ENCODE measurements at places on chromosomes 3 and 15.

DNA sequence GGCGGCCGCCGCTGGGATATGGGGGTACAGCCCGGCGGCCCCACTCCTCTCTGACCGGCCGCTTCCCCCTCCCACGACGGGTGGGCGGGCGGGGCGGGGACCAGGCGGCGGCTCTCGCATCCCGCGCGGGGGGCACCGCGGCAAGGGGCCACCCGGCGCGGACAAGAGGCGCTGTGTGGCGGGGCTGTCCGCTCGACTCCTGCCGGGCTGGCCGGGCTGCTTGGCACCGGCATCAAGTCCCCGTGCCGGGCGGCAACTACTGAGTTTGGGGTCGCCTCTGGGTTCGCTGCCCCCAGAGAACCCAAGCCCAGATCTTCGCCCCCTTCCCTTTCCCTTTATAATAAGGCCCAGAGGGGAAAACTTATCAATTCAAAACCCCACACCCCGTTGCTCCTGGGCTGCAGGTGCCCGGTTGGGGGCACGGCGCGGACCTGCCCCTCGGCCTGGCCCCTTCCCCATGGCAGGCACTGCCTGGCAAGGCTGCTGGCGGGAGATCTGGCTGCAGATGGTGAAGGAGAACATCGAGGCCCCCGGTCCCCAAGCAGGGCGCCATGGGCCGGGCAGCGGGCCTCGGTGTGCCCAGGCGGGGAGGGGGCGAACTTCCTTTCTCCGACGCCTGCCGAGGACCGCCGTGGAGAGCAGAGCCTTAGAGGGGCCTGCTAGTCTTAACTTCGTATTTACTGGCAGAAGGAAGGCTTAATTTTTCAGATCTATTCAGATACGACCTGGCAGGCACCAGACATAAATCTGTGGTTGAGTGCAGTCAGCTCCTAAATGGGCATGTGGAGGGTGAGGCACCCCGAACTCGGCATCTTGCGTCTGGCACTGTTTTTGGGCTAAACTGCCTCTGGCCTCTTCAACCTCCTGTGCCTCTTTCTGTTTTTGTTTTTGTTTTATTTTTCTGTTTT is 911 bp downstream of the APBA2 start:
- no peak for DNase-seq

- DNase-seq, result no peak
These were observed 6.8 kb downstream of the LTK start for GRCh38 chr15:41506796-41507341.

DNA sequence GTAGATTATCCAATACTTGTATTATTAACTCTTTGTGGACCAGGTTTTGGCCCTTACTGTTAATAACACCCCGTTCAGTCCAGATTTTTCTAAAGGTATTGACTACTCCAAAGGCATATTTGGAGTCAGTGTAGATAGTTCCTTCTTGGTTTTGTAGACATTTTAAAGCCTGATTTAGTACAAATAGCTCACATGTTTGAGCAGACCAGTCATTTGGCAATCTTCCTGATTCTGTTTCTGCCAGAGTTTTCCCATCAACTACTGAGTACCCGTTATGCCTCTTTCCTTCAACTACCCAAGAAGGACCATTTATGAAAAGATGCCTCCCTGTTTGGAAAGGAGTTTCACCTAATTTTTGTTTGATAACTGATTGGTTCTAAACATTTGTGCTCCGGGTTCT is 82.0 kb downstream of the CHCHD4 start:
- no peak for DNase-seq

DNA sequence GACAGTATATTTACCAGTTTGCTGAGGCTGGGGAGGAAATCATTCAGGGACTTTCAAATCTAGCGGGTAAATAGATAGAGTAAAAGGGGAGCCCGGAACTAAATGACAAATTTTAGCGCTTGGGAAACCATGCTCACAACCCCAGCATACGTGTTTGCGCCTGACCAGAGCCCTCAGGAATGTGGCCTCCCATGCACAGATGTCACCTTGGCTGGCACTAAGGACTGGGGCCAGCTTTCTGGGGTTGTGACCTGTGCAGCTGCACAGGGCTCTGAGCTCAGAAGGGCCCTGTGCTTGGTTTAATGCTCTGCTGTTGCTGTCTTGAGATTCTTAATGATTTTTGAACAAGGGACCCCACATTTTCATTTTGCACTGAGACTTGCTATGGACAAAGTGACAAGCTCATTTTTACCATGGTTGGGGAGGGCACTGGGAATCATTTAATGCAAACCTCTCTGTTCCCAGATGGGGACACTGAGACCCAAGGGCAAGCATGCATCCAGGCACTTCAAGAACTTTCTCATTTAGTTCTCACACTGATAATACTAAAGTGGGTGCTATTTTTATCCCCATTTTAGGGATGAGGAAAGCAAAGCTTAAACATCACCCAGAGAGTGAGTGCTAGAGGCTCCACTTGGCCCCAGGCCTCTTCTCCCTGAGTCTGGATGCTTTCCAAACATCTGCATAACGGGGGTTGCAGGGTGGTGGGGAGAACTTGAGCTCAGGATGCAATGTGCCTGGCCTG is 44.1 kb upstream of the FAM107A start:
- DNase-seq, result no peak

DNA sequence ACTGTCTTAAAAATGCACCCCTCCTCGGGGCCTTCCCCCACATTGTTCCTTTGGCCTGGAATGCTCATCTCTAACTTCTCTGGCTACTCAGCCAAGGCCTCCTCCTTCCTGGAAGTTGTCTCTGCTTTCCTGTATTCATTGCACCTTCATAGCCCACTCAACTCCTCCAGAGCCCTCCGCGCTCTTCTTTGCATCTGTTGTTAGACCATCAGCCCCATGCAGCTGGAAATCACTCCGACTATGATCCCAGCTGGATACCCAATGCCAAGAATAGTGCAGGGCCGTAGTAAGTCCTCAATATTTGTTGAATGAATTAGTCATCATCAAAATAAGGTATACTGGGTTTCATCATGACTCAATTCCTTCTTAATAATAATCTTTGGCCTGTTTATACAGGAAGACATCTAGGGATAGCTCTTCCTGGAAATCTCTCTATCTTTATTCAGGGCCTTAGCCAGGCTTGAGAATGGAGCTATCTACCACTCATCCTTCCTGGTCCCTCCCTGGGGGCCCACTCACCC is 112.7 kb downstream of the SYNPR start:
- no peak for DNase-seq

DNA sequence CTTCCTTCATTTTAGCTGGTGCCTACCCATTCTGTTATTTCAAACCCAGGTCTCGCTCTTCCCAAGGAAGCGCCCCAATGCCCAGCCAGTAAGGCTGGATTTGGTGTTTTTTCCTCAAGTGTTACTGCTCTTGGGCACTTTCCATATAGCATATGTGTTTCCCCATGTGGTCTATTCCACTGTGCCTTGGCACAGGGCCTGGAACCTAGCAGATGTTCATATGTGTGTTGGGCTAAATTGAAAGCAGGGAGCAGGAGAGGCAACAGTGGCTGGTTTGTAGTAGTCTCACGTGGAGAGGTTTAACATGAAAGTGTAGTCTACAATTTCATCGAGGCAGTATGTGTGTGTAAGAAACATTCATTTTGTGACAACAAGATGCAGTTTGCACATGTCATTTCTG is 48.2 kb upstream of the TEX264 start:
- no peak for DNase-seq

- no peak for DNase-seq
These were observed 21.6 kb downstream of the CPN2 start for GRCh38 chr3:194329583-194329965.

GRCh38 chr3:178434206-178434805 is 101.9 kb upstream of the KCNMB2 start:
- no peak for DNase-seq

DNA sequence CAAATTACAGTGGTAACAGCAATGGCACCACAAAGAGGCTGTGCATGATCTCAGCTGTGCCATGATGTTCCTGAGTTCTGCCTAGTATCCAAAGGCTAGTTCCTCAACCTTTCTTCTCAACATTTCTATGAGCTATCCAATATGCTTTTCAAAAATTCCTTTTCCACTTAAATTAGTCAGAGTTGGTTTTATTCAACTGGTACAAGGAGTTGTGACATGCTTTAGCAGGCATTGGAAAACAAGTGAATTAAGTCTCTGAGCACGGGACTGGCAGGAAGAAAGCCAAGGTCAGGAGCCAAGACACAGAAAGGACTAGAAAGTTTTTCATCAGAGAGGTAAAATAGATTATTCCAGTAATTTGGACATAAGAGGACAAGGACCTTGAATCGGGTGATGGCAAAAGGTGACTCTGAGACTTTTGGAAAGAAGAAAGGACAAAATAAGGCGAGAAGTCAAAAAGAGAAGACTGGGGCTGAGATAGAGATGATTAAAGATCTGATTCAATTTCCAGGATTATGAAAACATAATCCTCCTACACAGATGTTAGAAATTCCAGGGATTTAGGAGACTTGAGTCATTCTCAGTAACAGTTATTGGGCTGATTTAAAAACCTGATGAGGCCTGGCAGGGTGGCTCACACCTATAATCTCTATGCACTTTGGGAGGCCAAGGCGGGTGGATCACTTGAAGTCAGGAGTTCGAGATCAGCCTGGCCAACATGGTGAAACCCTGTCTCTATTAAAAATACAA is 36.1 kb downstream of the PBRM1 start:
- DNase-seq, result no peak

DNA sequence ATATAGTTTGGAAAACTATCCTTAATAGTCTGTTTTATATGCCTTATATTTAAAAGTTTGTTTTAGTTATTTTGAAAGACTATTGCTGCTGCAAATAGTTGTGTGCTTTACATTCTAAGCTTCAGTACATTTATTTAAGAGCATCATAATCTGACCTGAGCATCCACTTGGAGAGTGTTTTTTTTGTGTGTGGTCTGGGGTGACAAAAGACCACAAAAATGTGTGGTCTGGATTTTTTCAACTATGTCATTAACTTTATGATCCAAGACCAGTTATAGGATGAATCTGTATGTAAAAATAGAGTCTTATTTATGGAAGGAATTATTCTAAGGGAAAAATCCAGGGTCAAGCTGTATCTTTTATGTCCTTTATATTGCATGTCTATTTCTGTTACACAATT is 77.4 kb downstream of the SLTM start:
- DNase-seq, result no peak

DNA sequence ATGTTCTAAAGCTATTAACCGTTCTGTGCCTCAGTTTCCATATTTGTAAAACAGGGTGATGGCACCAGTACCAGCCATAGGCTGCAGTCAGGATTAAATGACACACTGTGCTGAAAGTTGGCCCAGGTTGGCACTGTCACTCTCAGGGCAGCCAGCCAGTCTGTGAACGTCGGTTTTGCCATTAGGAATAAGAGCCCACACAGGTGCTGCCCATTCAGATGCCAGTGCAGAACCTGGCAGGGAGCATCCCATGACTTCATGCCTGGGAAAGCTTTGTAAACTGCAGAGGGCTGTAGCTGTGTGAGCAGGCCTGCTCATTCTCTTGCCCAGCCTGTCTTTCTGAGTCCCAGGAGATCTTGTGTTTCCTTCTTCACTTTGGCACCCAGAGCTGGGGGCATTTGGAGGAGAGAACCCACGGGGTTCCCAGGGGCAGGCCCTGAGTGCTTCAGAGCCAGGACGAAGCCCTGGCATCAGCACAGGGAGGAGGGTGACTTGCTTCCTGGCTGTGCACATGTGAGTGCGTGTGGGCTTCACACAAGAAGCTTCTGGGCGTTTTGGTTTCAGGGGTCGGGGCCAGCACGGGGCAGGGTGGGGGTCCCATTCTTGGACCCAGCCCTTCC is 46.9 kb downstream of the ZNF710 start:
- no peak for DNase-seq

GRCh38 chr15:94239474-94239873 is 8.1 kb downstream of the MCTP2 start:
- DNase-seq, result no peak

GRCh38 chr15:72319360-72319984 is 485 bp downstream of the CELF6 start:
- no peak for DNase-seq

GRCh38 chr15:101813803-101814534 is 2.0 kb downstream of the OR4F15 start:
- no peak for DNase-seq

DNA sequence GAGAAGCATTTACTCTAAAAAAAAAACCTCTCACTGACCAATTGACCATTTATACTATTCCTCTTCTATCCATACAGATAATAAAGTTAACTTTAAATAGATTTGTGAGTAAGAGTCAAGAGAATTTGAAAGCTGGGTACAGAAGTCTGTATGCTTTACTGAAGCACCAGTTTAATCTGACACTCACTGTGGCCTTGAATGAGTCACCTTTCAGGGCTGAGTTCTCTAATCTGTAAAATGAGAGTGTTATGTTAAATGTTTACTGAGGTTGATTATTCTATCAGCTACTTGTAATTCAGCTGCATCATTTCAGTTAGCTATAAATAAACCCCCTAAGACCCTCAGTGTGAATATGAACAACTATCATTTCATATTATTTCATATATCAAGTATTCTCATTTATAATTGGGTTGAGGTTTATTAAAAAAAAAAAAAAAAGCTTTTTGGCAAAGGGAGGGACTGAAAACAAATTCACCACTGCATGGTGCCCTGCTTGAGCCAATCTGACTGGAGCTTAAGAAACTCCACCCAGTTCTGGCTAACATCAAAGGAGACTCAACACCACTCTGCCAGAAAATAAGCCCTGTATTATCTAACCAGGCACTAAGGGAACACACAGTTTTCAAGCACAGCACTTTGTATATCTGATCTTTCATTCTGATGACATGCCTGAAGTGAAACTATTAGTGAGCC is 2.8 kb downstream of the MAP4 start:
- DNase-seq, result no peak

- DNase-seq, result no peak
These were observed 4.7 kb downstream of the LTF start for GRCh38 chr3:46460051-46460450.
